ENCODE measurements at places on chromosomes 2 and 18.

GRCh38 chr2:117997872-117998454 lies 15.9 kb downstream of the CCDC93 start:
- no peak for DNase-seq

DNA sequence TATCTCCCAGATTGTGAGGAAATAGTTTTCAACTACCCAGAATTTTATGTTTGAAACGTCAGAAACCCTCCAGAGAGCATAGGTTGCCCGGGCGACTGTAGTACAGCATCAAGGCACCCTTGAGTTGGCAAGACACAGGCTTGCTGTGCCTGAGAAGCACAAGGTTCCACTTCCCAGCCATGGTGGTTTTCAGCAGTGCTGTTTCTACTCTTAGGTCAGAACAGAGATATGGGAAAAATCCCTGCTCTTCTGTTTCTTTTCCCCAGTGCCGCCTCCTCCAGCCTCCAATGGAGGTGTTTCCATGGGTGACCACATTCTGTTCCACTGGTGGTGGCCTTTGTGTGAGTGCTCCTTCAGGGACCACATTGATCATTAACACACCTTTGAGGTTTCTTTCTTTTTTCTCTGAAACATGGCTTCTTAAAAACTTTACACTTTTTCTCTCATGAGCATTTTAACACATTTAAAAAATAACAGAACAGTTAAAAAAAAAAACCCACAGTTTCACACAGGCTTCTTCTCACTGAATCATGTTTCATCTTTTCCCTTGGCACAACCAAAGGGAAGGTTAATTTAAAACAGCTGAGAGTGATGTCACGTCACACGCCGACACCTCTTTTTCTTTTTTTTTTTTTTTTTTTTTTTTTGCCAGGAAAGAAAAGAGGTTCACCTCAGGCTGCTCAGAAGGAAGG lies 229.3 kb upstream of the HDAC4 start:
- DNase-seq: no peak

- DNase-seq: no peak
These were observed 33.0 kb downstream of the GPR75 start for GRCh38 chr2:53826587-53827397.

GRCh38 chr2:28717339-28717758 lies 34.3 kb upstream of the PPP1CB start:
- DNase-seq: no peak

DNA sequence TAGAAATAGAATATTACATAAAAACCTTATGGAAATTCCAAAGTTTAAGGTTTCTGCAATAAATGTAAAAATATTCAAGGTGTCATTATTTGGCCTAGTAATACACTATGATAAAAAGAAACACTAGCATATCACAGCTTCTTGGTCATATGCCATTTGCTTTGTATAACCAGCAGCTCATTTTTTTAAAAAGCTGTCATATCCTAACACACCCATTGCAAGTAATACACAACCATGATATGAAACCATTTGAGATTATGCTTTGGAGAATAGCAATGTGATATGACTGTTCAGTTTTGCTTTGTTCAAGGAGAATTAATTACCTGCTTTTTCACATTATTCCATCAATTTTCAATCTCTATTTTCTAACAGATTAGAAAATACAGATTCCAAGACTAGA lies 149.0 kb downstream of the IKZF2 start:
- no peak for DNase-seq

- DNase-seq: no peak
These were observed 63.3 kb upstream of the GALNT5 start for GRCh38 chr2:157194097-157194688.

GRCh38 chr18:50128506-50129271 lies 66.3 kb downstream of the MYO5B start:
- no peak for DNase-seq

DNA sequence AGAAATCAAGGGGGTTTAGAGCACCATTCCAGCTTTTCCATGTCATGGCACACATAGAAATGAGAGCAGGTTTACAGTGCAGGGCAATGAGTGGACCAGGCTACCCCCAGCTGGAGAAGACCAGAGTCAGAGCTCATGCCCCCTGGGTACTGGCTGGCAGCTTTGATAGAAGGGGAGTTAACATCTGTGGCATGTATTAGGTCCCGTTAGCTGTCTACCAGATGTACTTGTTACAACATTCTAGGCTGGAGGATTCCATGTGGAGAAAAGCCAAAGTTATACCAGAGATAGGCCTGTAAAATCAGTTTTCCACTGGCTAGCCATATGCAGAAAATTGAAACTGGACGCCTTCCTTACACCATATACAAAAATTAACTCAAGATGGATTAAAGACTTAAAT lies 109.2 kb downstream of the CCDC85A start:
- DNase-seq: no peak

- DNase-seq: no peak
These were observed 35.4 kb upstream of the FSHR start for GRCh38 chr2:49189512-49190225.

GRCh38 chr18:58276789-58277739 lies 233.0 kb downstream of the NEDD4L start:
- DNase-seq: no peak

- DNase-seq: no peak
These were observed 5.7 kb downstream of the ERCC3 start for GRCh38 chr2:127288274-127288673.

- DNase-seq: no peak
These were observed 3.7 kb downstream of the HTRA2 start for GRCh38 chr2:74533464-74533863.

GRCh38 chr18:25454270-25454659 lies 102.3 kb upstream of the ZNF521 start:
- no peak for DNase-seq

DNA sequence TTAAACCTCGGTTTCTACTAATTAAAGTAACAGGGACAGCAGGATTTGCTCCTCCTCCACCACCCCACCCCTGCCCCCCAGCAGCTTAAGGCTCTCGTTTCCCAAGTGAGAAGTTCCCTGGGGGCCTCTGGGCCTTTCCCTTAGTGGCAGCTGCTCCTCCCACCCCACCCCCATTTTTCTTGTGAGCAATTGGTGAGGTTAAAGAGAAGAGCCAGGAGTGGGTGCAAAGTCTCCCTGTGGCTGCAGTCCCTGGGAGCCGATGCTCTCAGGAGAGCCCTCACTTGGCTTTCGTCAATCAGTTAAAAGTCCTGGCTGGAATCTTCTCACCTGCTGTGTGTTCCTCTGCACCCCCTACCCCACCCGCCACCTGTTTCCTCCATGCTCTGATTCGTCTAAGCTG lies 48.7 kb upstream of the AGAP1 start:
- no peak for DNase-seq

GRCh38 chr2:80050246-80050645 lies 254.3 kb downstream of the LRRTM1 start:
- no peak for DNase-seq

DNA sequence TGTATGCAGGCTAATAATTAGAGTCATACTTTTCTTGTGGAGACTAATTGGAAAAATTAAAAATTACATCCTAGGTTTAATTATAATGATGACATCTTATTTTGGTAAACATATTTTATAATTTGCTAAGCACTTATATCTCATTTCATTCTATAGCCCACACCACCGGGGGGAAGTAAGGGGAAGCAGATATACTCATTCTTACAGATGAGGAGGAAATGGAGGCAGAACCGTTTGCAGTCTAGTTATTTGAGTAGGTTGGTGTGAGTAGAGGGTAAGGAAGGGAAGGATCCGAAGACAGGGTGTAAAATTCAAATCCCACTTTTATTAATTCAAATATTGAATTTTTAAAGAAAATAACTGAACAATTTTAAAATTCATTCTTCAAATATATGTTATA lies 3.7 kb downstream of the ITGAV start:
- no peak for DNase-seq

DNA sequence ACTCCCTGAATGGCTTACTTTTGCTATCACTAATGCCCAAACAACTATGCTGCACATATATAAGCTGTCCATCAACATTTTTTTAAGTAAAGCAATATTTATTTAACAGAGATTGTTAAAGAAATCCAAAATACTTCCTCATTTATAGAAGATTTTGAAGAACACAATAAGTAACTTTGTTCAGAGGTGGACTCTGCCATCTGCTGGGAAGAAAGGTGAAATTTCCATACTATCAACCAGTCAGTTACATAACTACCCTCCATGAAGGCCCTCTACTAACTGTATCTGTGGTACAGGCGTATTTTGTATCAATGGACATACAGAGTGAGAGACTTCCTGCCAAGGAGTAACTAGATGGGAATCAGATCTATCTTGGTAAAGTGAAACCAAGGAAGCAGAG lies 106.0 kb downstream of the DTNB start:
- no peak for DNase-seq

- no peak for DNase-seq
These were observed 182.5 kb upstream of the OSR1 start for GRCh38 chr2:19540739-19541525.

- DNase-seq: no peak
These were observed 403.9 kb upstream of the FANCL start for GRCh38 chr2:58645017-58645416.

- DNase-seq: no peak
These were observed 1.3 kb downstream of the MOB4 start for GRCh38 chr2:197517150-197517549.
